Caki2 (cell line): ENCODE measurements at places on chromosomes 2 and 18. TPM values are rescaled to one million over a fixed set of nuclear protein-coding genes. Genes with fewer than 3 reads are reported as not detected.
A peak's percentile ranks its signal among the peaks of the same experiment; 100 is the strongest.

- DNase-seq: no peak
These were observed 152.6 kb downstream of the IKZF2 start for GRCh38 chr2:212998626-212999359.

DNA sequence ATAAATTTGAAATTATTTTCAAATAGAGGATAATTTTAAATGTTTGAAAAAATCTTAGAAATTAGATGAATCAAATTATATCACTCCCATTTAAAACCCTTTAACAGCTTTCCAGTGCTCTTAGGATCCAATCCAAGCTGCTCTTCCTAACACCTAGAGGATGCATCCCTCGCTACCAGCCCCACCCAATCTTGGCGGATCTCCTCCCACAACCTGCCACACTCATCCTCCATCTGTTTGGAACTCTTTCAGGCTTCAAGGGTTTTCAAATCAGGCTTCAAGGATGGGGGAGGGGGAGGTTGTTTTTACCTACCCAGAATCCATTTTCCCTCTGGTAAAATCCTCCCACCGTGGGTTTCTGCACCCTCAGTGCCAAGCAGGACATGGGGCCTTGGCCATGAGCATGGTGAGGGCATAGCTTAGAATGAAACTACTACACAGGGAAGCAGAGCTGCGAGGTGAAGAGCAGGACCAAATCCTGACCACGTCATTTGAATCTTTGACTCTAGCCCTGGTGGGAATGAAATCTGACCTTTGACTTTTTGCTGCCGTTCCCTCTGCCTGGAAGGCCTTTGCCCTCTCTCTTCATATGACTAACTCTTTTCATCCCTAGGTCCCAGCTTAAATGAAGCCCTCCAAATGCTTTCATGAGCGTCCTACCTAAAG lies 113.0 kb upstream of the MAPRE2 start:
- DNase-seq: no peak

DNA sequence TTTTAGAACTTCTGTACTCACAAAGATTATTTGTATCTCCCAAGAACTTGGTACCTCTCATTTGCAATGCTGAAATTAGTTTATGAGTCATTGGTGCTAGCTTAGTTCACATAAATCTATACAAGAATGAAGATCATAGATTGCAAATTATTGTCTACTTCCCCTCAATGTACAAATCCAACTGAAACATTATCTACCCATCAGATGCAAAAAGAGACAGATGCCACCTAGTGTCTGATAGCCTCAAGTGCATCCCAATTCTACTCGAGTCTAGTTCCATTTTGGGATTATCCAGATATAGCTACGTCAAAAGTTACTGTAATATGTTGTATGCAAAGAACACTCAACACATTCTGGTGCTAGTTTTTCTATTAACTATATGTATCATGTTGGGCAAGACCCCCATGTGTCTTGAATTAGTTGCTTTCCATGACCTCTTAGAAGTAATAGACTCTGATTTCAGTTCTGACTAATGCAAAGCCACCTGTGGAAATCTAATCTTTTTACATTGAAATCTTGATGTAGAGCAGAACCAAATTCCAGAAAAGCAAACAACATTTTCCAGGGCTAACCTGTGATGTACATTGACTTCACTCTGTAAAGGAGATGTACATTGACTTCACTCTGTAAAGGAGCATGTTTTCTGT lies 210.0 kb downstream of the RBM43 start:
- peak; percentile 37 for DNase-seq

DNA sequence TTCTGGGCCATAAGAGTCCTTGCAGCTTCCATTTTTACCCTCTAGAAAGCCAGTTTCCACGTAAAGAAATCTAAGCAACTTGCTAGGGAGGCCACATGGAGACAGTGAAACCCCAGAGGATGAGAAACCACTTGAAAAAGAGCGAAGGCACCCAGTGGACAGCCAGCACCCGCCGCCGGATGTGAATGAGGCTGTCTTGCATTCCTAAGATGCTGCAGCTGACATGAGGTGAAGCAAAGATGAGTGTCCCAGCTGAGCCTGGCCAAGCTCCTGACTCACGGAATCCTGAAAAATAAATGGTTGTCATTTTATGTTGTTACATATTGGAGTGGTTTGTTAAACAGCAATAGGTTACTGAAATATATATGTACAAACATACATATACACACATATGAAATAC lies 65.9 kb upstream of the STPG4 start:
- no peak for DNase-seq

The OTX1 gene
- not detected in 2 replicates for total RNA-seq

- DNase-seq: no peak
These were observed 579 bp downstream of the LOXL3 start for GRCh38 chr2:74552914-74553811.

- no peak for DNase-seq
These were observed 60.9 kb upstream of the SLC14A2 start for GRCh38 chr18:45554389-45554737.

The IL1RL1 gene
- not detected in 2 replicates for total RNA-seq

DNA sequence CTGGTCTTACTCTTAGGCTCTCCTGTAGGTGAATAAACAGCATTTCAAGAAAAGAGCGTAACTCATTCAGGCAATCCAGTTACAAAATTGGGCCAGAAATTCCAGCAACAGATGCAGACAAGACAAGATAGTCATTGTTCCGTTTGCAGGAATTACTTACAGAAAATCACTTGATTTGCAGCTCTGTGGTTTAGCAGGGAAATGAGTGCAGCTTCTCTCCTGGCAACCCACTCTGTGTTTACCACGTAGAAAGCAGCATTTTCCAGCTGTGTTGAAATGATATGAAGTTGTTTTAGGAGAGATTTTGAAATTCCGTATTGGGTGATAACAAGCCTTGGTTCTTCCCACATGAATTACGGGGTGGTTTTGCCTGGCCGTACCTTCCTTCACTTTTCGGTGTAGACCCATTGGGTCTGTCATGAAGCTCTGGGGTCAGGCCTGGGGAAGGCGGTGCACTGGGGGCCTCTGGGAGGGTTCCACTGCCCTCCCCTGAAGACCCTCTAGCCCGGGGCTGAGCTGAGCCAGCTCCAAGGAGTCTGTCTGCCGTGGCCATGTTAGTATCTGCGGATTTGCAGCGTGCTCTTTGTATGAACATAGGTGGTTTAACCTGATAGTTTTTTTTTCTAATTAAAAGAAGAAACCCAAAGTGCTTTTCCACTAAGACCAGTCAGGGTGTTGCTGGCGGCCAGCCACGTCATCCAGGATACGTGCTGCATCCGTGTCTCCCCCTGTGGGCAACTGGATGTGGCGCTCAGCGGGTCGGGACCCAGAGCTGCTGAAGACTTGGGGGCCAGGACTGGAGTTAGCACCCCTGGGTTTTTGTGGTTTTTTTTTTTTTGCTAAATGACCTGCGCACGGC lies 58.9 kb upstream of the KCNG2 start:
- DNase-seq: no peak

DNA sequence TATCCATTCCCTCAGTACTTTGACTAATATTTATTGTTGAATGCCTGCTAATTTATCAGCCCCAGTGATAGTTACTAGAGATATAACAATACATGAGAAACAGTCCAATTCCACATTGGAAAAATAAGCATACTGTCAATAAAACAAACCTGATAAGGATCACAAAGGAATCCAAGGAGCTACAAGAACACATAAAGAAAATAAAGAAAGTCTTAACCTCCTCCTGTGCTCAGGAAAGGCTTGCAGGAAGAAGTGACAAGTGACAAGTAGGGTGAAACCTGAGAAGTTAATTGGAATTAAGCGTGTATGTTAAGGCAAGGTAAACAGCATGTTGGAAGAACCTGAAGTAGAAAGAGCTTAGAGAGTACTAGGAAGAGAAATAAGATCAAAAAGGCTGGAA lies 20.3 kb upstream of the ASNSD1 start:
- DNase-seq: no peak

DNA sequence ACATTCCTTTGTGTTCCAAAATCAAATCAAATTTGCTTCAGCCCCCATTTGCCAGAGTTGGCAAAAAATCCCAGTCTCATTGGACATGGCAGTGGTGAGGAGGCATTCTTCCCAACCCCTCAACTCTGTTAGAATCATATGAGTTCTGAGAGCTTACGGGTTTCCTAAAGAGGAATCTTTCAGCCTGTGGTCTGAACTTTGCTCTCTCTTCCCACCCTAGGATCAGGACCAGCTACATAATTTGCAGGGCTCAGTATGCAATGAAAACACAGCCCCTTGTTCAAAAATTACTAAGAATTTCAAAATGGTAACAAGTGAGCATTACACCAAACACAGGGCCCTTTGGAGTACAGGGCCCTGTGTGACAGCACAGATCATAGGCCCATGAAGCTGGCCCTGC lies 47.1 kb upstream of the RMND5A start:
- DNase-seq: no peak

DNA sequence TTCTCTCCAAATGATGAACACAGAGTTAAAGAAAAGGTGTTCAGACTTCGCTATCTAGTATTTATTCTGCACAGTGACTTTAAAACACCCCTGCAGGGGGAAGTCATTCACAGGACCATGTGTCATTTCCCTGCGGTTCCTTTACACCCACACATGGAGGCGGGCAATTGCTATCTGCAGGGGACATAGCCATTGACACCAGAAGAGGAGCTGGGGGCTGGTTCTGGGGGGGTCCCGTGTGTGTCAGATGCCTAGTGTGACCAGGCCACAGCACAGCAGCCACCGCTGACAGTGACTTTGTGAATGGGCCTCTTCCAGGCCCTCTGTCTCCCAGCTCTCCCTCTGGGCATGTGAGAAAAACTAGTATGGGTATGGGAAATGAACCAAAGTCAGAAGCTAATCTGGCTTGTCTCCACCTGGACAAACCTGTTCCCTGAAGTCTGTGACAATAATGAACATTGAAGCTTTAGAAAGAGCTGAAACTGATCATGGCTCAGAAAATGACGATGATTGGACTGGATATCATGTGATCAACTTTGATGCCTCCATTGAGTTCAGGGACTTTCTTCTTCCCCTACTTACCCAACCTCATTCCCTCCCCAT lies 7.5 kb upstream of the GBX2 start:
- DNase-seq: no peak

DNA sequence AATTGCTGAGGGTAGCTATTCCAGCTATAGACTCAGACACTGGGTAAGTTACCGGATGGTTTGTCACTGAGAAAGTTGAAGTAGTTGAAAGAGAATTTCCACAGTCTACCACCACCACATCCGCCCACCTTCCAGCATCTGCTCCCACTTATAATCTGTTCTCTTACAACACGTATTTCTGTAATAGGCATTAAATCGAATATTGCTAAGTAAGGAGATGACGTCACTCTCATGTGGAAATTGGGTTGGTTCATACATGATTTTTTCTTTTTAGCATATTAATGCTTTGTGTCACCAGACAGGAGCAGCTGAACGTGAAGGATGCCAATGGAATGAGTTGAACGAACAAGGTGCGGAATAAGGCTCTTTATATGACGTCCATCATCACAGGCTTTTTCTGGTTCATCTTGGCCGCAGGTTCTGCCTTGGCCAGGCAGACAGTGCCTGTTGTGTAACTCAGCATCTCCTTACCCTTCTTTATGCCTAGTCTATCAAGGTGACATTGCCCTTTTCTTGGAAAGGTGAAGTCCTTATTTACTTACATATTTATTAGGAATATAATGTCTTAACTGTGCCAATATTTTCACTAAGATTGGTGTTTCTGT lies 45.9 kb downstream of the THUMPD2 start:
- no peak for DNase-seq

DNA sequence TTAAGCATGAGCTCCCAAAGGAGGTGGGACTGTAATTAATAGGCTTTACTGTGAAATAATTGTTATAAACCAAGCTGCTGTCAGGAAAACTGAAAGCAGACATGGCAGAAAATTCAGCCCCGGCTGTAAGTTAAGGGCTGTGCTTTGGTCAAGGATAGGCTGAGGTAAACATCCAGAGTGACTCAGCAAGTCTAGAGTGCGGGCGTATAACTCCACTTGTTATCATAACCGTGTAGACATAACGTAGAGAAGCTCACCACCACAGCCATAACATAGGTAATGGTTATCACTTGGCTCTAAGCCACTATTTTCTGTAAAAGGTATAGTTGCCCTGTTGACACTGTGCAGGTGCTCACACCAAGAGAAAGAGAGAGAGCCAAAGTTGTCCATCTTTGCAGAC lies 316.8 kb downstream of the DCDC2C start:
- peak; percentile 6 for DNase-seq

The RNF152 gene
- total RNA-seq: not detected in 2 replicates

DNA sequence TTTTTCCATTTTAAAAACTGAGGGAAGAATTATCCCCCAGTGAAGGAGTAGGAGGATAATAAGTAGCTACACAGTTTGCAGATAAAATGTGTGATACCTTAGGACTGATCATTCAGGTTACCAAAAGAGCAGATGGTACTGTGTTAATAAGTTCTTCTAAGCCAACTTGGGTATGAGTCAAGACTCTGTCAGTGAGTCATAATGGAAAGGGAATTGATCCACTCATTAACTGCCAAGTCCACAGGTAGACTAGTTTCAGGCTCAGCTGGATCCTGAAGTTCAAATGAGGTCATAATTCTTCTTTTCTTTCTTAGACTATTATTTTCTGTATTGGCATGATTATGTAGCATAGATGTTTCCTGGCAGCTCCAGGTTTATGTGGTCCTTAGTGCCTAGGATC lies 142.4 kb upstream of the ALPP start:
- no peak for DNase-seq

The MYO7B gene
- not detected in 2 replicates for total RNA-seq

The FBXO48 gene
- 0.44 and 0.52 TPM in 2 replicates for total RNA-seq

DNA sequence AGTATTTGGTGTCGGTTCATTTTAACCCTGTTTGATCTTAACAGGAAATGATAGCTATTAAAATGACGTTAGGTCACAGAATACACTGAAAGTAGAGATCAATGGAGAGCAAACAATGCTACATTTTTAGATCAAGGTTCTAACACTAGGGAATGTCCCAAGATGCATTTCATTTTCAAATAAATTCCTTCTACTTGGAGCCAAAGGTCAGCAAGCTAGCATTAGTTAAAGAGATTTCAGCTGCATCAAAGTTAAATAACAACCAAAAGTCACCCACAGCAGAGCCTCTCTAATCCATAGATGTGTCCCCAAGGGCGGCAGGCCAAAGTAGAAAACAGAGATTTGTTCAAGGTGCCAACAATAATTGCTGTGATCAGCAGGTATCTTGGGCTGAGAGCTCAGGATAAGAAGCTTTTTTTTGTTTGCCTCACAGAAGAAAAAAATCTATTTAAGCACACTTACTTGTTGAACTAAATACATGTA lies 1233.6 kb upstream of the TMEFF2 start:
- no peak for DNase-seq
